ENCODE measurements at places on chromosomes 7 and 10.

GRCh38 chr10:13740461-13740860 lies 153.7 kb downstream of the PRPF18 start:
- DNase-seq: no peak

GRCh38 chr7:68542831-68543230 lies 1055.4 kb upstream of the AUTS2 start:
- no peak for DNase-seq

GRCh38 chr7:70570029-70570428 lies 561.9 kb upstream of the GALNT17 start:
- DNase-seq: no peak

GRCh38 chr7:110994028-110994967 lies 96.6 kb upstream of the LRRN3 start:
- DNase-seq: no peak

GRCh38 chr10:71707240-71707789 lies 12.3 kb downstream of the C10orf105 start:
- DNase-seq: no peak

DNA sequence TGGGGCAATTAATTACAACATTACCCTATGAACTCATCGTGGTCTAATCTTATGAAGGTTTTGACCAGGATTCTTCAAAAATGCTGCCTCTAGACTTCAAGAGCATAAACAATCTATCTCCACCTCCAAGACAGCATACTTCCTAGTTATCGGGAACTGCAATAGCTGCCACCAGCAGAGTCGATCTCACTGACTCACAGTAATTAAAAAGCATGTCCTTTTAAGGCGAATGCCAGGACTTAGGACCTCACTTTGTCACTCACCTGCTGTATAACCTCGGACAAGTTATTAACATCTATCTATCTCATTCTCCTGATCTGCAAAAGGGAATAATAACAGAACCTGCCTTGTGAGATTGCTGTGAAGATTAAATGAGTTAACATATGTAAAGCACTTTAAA lies 666.0 kb upstream of the COBL start:
- DNase-seq: no peak

DNA sequence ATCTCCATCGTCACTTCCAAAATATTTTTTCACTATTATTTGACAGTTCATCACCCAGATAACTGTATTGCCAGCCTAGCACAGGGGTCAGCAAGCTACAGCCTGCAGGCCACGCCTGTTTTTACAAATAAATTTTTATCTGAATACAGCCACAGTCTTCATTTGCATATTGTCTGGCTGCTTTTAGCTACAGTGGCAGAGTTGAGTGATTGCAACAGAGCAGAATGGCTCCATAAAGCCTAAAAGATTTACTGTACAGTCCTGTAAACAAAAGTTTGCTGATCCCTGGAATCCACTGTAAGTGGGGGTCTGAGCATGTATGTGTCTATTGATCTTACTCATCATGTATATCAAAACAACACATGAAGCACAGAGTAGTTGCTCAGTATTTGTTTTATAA lies 45.9 kb upstream of the GNAI1 start:
- DNase-seq: no peak

DNA sequence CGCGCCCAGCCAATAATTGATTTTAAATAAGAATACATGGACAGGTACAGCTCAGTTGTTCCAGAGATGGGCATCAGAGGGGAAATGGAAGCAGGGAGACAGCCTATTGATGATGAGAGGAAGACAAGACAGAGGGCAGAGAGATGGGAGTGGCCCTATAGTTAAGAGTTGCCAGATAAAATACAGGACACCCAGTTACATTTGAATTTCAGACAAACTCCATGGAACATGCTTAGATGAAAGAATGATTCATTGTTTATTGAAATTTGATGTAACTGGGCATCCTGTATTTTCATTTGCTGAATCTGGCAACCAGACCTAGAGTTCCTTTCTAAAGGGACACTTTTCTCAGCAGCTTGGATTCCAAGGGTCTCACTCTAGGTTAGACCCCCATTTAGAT lies 341.1 kb downstream of the FRMD4A start:
- no peak for DNase-seq

DNA sequence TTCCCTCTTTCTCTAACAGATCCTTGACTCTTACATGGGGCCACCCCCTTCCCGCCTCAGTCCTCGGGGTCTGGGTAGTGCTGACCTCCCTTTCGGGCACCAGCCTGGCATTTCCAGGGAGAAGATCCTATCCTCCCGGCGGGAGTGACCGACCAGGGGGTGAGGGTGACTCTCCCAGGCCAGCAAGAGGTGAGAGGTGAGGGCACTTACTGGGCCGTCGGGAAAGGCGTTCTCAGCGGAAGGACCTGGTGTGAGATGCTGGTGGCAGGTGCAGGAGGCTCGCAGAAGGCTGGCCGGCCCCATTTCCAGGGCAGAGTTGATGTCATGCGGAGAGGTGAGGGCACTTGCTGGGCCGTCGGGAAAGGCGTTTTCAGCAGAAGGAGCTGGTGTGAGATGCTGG lies 4.2 kb upstream of the FOXL3 start:
- no peak for DNase-seq

DNA sequence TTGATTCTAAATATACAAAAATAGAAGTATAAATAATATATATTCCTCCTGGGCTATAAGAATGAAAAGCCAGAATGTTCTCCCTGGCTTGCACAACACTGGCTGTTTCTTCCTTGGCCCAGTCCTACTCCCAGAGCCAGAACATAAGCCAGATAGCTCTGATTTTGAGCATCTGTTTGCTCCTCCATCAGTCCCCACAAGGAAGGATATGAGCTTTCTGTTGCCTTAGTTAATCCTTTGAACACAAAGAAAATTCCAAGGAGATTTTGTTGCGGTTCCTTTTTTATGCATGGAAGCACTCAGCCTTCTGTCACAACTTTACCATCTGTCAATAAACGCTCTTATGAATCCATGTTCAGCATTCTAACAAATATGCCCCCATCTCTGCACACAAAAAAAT lies 361.8 kb downstream of the IPMK start:
- no peak for DNase-seq

GRCh38 chr7:93949423-93949822 lies 27.9 kb downstream of the GNG11 start:
- DNase-seq: no peak

All from GM12891 (cell line).